Transverse colon (tissue), 4 donors: ENCODE measurements at places on chromosomes 2 and 18.

- DNase-seq: no peak
These were observed 201.8 kb upstream of the LYPD1 start for GRCh38 chr2:132871831-132872230.

DNA sequence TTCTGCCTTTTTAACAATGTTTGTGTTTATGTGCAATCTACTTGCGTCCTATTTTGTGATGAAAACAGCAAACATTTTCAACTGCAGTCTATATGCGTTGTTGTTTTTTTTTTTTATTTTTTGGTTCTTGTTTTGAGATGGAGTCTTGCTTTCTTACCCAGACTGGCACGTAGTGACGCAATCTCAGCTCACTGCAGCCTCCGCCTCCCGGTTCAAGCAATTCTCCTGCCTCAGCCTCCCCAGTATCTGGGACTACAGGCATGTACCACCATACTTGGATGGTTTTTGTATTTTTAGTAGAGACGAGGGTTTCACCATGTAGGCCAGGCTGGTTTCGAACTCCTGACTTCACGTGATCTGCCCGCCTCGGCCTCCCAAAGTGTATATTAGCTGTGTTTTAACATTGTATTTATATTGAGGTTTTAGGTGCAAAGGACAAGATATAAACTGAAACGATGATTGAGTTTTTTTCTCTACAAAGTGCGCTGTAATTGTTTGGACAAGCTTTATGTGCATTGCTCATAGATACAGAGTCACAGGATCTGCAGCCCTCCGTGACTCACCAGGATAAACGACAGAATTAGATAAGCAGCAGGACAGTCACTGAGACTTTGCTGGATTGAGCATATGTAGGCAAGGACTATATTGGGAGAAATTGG lies 17.4 kb downstream of the CDH7 start:
- DNase-seq: no peak

DNA sequence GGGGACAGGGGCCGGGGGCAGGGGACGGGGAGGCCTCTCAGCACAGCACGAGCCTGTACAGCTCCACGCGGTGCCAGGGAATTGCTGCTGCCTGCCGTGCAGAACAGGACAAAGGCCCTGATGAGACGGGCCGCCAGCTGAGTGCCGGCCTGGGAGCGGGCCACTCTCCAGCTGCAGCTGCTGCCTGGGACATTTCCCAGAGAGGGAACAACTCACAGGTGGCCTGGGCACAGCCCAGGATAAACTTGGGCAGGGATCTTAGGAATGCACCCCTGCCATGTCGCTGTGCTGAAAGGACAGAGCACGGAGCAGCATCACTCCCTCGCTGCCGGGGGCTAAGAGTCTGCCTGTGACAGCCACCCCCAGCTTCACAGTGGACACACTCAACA lies 38.8 kb downstream of the CENPO start:
- DNase-seq: no peak

DNA sequence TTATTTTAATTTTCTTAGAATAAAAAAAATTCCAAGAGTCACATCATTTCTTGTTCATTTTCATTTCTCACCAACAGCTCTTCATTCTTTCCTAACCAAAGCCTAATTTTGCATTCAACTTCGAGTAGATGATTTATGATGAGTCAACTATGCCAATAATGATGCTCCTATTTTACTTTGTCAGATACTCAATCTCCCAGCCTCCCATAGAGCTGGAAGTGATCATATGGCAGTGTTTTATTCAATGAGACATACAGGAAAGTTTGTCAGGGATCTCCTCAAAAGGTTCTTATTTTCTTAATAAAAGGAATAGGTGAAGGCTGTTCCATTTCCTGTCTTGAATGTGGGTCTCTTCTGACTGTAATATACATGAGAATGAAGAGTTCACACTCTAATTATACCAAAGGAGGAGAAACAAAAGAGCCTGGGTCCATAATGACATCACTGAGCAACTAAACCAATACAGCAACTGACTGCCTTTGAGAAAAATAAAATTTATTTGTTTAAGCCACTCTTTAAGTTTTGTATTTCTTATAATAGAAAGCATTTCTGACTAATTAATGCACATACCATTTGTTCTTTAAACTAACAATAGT lies 231.2 kb upstream of the CYP26B1 start:
- no peak for DNase-seq

- peak; percentile 3 for DNase-seq
These were observed 42.0 kb downstream of the CROCC2 start for GRCh38 chr2:240948086-240948485.

GRCh38 chr2:127416506-127417001 lies 1.7 kb upstream of the PROC start:
- DNase-seq: no peak

DNA sequence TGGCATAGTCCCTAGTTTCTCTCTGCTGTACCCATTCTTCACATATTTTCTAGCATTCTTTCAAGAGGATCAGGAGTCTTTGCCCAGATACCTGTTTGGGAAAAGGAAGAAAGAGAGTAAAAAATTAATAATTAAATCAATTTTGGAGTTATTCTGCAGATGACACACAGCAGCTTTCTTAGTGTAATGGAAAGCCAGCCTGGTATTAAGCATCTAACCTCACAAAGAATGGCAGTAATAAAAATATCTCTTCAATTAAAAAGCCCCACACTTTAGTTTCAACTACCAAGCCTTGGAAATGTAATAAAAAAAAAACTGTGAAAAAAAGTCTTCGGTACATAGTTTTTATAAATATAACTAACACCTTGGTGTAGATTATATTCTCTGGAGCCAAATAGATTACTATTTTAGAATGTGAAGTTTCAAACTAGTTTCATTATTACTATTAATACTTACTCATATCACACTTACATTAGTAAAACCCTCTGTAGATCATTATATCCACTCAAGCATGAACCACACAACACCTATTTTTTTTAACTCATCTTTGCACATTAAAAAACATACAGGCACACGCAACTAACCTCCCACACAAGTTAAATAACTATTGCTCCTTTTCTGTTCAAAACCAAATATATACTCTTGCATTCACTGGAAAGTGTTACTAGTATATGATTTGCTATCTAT lies 90.9 kb downstream of the GPD2 start:
- no peak for DNase-seq

DNA sequence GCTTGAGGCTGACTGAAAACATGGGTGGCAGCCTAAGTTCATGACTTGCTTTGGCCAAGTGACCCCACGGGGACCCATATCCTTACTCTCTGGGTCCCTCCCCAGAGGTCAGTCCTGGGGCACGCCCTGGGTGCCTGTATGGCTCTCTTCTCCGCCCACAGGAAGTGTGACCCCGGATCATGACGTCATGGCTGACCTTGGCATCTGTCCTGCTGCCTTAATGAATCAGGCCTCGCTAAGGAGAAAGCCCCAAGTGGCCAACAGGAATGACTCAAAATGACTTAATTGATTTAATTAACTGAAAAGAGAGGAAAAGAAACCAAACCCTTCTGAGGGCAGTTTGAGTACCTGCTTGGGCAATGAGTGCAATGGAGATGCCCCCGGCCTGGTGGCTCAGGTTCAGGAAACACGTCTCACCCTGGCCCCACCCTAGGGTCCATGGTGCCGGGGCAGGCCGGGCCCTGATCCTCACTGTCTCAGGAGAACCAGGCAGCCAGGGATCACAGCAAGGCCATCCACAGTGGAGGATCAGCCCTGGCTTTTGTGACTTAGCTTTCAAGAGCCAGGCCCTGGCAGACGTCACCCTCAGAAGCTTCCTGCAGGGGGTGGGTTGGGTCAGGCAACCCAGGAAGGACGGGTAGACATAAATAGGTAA lies 112.0 kb downstream of the CYP26B1 start:
- no peak for DNase-seq

GRCh38 chr2:26273501-26273900 lies 28.8 kb downstream of the HADHB start:
- no peak for DNase-seq

DNA sequence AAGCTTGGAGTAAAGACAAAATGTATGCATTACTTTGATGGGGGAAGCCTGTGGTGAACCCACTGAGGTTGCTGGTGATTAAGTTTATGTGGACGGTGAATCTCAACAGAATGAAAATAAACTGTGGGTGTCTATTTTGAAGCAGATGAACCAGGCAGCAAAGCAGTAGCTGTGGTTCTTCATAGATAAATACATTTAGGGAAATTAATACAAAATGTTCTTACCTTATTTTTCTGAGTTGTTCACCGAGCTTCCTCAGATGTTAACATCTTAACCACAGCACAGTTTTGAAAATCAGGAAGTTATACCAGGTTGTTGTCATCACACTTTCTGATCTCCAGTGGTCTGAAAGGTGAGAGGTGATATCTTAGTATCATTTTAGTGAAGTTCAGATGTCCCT lies 53.9 kb downstream of the NCK2 start:
- DNase-seq: no peak

DNA sequence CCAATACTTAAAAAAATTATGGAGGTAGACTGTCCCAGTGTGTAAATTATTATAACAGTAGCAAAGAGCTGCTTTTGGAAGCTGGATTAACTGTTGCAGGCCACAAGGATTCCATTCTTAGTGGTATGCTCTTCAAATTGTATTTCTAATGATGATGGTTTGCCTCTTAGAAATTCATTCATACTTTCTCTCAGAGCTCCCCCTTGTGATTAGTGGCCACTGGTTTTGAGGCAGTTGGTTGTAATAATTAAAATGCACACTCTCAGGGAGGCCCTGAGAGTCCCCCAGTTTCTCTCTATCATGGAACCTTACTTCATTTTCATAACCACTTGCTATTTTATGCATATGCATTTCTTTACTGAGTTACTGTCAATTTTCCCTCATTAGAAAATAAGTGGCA lies 122.5 kb downstream of the PLA2R1 start:
- no peak for DNase-seq

GRCh38 chr2:79660557-79660956 lies 147.7 kb downstream of the CTNNA2 start:
- no peak for DNase-seq

- no peak for DNase-seq
These were observed 120.5 kb upstream of the MC4R start for GRCh38 chr18:60493066-60493465.

DNA sequence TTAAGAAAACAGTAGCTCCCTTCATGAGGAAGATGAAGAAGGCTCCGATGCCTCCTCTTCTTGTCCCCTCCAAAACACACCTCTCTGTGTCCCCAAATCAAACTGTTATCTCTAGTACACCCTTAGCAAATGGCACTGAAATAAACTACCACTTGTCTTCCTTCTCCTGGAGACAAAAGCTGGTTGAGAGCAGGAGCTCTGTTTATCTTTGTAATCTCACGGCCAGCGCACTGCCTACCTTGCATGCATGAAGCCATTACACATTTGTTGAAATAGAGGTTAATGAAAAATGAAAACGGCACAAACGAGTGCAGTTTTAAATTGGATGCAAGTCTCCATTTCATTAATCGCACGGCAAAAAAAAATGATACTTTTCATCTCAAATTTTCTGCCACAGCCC lies 113.7 kb downstream of the EPB41L3 start:
- no peak for DNase-seq

DNA sequence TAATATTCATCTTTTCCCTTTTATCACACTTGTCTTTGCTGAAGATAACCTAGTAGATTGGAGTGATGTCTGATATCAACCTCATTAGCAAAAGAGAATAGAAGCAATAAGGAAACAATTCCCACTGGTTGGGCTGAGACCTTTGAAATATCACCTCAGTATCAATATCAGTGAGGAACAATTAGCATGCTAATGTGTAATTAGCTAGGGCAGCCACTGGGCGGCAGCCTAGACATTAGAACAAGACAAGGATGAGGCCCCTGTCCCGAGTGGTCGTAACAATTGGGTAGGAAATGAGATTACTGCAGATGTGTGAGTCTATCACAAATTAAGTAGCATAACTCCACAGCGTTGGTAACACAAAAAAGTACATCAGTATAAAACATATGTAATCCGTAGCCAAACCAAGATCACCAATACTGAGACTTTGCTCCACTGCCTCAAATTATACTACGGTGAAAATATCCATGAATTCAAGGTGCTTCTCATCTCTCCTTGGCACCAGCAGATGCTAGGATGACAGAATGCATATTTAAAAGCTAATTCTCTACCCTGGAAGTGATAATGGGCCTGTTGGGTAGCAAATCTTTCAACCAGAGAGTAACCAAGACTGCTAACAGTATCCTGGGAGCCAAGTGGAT lies 99.1 kb downstream of the ALPK2 start:
- peak; percentile 71 for DNase-seq

GRCh38 chr2:24785671-24786321 lies 7.4 kb downstream of the PTRHD1 start:
- DNase-seq: no peak

- DNase-seq: peak; percentile 55
These were observed 1.1 kb upstream of the RNU4ATAC start for GRCh38 chr2:121529439-121530211.

- no peak for DNase-seq
These were observed 103.9 kb upstream of the FHL2 start for GRCh38 chr2:105502625-105503334.

GRCh38 chr2:133791191-133791590 lies 222.9 kb upstream of the NCKAP5 start:
- DNase-seq: no peak

DNA sequence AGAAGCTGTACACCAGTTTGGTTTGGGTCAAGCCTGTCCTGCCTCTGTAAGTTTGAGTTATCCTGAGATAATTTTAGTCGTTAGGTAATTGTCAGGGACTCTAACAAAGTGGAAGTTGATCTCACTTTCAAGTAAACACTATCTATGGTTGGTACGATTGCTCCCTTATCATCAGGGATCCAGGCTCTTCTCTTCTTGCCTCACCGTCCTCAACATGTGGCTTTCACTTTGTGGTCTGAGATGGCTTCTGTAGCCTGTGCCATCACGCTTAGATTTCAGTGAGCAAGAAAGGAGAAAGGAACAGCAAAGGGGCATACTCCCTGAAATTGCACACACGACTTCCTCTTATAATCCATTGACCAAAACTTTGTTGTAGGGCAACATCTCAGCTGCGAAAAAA lies 115.6 kb downstream of the CTAGE1 start:
- no peak for DNase-seq

DNA sequence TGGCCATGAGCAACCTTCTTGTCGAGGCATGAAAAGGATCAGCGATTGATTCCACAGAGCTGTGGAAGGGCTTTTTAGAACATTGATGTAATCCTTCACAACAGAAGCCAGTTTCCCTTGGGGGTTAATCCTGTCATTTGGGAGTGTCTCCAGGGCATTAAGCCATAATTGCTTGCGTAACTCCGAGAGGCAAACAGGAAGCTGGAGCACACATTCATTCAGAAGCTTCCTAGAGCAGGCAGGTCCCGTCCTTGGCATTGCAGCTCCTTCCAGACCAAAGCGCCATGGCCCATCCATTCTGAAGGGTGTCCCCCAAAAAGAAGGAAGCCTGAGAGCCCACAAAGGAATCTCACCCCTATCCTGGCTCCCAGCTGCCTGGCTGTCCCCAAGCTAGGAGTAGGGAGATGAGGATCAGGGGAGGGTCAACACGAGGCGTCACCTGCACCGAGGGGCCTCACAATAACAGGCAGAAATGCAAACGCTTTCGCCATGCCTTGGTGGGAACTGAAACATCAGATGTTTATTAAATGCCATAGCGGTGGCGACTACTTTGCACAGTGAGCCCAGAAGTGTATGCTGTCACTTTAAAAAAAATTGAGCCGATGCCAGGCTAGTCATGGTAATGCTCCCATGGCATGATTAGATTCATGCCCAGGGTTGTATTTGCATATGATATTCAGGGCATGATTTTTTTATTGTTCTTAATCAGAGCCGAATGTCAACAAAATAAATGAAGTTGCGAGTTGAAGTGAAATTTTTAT lies 339.4 kb downstream of the BCL11A start:
- peak; percentile 75 for DNase-seq
